CD4-positive, alpha-beta T cell (primary cell): ENCODE measurements at places on chromosomes 1 and 21. TPM values are rescaled to one million over a fixed set of nuclear protein-coding genes. Genes with fewer than 3 reads are reported as not detected.

GRCh38 chr1:119662034-119662437 is 14.0 kb upstream of the ZNF697 start:
- no peak overlapping the region for H3K4me3 ChIP-seq
- H3K36me3 ChIP-seq, result no peaks in the 10 kb centered on the region
- H3K27me3 ChIP-seq, result peaks cover 4% of the 10 kb centered on the region
- no peak for DNase-seq
- H3K27ac ChIP-seq, result no peak overlapping the region
- H3K4me1 ChIP-seq, result no peaks in the 10 kb centered on the region

GRCh38 chr1:228809621-228810394 is 74.5 kb downstream of the RHOU start:
- H3K36me3 ChIP-seq, result no peaks in the 10 kb centered on the region
- no peak overlapping the region for H3K4me3 ChIP-seq
- H3K27ac ChIP-seq, result no peak overlapping the region
- DNase-seq, result no peak

GRCh38 chr1:14606632-14607031 is 8.1 kb downstream of the KAZN start:
- no peaks in the 10 kb centered on the region for H3K36me3 ChIP-seq
- no peak overlapping the region for H3K27ac ChIP-seq
- no peaks in the 10 kb centered on the region for H3K4me1 ChIP-seq
- H3K4me3 ChIP-seq, result no peak overlapping the region
- DNase-seq, result no peak

ODF2L gene
- 68.1 TPM for total RNA-seq

EVA1B gene
- total RNA-seq, result 1.5 TPM
